Body of pancreas (tissue), 4 donors: ENCODE measurements at places on chromosomes 16 and 17. TPM values are rescaled to one million over a fixed set of nuclear protein-coding genes. Genes with fewer than 3 reads are reported as not detected.
A peak's percentile ranks its signal among the peaks of the same experiment; 100 is the strongest.

IRX5 gene
- total RNA-seq = 0.26 TPM

PRAC1 gene
- total RNA-seq = not detected

DNA sequence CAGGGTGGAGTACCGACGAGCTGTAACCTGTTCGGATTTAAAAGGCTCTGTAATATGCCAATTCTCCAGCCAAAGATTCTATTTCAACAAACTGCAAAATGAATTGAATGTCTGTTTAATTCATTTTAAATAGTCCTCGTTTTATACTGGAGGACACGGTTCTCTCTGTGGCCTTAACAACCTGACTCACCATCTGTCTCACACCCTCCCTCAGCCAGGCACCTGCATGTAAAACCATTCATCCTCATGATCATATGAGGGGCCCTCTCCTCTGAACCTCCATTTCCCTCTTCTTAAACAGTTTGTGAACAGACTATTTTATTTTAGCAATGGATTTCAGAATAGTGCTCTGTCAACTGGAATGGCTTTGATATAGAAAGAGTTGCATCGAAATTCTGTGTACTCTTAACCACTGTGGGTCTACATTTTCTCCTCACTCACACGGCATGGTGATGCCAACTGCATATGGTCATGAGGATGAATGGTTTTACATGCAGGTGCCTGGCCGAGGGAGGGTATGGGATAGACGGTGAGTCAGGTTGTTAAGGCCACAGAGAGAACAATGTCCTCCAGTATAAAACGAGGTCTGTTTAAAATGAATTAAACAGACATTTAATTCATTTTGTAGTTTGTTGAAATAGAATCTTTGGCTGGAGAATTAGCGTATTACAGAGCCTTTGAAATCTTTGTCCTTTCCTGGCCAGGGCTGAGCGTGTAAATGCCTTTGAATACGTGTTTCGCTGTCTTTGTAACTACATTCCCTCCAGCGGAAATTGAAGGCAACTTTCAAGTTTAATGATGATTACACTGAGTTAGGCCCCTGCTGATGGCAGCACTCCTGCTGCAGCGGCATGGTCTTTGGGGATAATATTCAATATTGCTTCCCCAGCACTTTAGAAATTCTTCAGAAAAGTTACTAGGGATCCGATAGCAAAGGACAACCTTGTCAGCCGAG lies 329.6 kb downstream of the SNX29 start:
- no peak overlapping the region for H3K4me3 ChIP-seq
- no peaks in the 10 kb centered on the region for H3K36me3 ChIP-seq
- no peaks in the 10 kb centered on the region for H3K27me3 ChIP-seq
- DNase-seq = no peak
- H3K27ac ChIP-seq = no peak overlapping the region
- no peaks in the 10 kb centered on the region for H3K4me1 ChIP-seq

DNA sequence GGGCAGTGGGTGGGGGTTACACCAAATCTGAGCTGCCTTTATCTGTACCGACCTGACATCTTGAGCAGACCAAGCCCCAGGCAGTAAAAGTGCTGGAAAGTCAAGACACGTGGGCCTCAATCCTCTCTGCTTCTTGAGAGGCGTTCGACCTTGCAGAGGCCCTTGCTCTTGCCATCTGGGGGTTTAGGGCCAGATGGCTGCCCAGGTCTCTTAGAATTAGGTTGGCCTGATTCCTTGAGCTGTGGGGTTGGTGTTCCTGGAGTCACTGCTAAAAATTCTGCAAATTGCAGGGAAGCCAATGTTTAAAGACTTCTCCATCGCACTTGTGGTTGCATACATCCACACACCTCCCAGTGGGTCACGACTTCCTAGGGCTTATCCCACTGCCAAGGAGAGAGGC lies 238.2 kb upstream of the ASIC2 start:
- no peaks in the 10 kb centered on the region for H3K4me1 ChIP-seq
- H3K27ac ChIP-seq = no peak overlapping the region
- H3K36me3 ChIP-seq = no peaks in the 10 kb centered on the region
- no peaks in the 10 kb centered on the region for H3K27me3 ChIP-seq
- no peak overlapping the region for H3K4me3 ChIP-seq
- no peak for DNase-seq

DNA sequence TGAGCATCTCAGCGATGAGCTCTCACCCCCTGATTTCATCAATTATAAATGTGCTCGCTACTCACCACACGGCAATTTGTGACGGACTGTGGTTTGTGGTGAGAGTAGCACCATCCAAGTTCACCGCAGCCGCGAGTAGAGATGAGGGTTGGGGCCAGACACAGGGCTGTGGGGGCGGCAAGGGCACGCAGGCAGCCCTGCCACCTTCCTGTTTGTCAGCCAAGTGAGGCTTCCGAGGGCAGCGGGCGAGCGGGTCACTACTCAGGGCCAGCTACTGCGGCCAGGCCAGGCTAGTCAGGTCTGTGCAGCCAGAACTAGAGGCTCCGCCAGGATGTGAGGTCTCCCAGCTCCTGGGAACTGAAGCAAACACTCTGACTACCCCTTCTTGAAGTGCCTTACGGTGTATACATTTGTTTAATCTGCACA lies 39.6 kb upstream of the MEOX1 start:
- no peaks in the 10 kb centered on the region for H3K27me3 ChIP-seq
- DNase-seq = no peak
- no peaks in the 10 kb centered on the region for H3K36me3 ChIP-seq
- no peak overlapping the region for H3K27ac ChIP-seq
- H3K4me1 ChIP-seq = peaks cover 5% of the 10 kb centered on the region
- no peak overlapping the region for H3K4me3 ChIP-seq

DNA sequence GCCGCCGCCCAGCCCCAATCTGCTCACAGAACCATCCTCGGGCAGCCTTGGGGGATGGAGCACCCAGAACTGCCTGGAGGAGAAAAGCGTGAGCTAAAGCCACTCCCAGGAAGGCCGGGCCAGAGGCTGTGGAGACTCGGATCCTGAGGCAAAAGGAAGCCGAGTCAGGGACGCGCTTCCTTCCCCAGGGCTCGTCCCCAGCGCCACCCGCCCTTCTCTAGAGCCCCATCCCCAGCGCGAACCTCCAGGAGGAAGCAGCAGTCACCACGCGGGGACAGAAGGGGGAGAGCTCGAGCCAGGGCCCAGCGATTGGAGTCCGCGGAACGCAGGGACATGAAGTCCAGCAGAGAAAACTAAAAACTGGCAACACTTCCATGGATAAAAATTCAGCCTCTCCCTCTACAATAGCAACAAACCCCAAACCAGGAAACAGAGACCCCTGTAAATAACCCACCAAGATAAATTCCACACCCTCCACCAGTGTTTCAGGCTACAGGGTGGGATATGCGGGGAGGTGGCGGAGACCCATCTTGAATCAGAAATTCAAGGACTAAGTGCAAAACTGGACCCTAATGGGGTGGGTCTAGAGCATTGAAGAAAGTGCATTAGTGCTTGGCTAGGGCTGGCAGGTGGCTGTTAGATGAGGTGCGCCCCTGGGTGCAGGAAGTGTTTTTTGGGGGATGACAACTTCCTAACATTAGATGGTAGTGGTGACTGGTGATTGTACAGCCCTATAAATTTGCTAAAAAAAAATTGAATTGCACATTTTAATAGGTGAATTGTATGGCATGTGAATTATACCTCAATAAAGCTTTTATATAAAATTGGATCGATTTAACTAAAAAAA lies 116.1 kb upstream of the METRNL start:
- no peaks in the 10 kb centered on the region for H3K27me3 ChIP-seq
- H3K4me3 ChIP-seq = no peak overlapping the region
- H3K27ac ChIP-seq = no peak overlapping the region
- H3K36me3 ChIP-seq = no peaks in the 10 kb centered on the region
- DNase-seq = peak; percentile 72
- H3K4me1 ChIP-seq = peaks cover 4% of the 10 kb centered on the region

DNA sequence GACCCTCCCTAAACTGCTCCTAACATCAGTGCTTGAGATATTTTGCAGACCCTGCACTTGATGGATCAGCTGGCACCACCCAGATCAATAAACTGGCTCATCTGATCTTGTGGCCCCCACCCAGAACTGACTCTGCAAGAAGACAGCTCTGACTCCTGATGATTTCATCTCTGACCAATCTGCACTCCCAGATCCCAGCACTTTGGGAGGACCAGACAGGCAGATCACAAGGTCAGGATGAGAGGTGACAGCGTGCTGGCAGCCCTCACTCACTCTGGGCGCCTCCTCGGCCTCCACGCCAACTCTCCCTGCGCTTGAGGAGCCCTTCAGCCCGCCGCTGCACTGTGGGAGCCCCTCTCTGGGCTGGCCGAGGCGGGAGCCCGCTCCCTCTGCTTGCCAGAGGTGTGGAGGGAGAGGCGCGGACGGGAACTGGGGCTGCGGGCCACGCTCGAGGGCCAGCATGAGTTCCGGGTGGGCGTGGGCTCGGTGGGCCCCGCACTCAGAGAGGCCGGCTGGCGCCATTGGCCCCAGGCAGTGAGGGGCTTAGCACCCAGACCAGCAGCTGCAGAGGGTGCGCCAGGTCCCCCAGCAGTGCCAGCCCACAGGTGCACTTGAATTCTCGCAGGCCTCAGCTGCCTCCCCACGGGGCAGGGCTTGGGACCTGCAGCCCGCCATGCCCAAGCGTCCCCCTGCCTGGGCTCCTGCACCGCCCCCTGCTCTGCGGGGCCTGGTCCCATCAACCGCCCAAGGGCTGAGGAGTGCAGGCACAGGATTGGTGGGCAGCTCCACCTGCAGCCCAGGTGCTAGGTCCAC lies 2.4 kb upstream of the C16orf54 start:
- H3K4me3 ChIP-seq = no peak overlapping the region
- no peaks in the 10 kb centered on the region for H3K4me1 ChIP-seq
- H3K27me3 ChIP-seq = no peaks in the 10 kb centered on the region

DNA sequence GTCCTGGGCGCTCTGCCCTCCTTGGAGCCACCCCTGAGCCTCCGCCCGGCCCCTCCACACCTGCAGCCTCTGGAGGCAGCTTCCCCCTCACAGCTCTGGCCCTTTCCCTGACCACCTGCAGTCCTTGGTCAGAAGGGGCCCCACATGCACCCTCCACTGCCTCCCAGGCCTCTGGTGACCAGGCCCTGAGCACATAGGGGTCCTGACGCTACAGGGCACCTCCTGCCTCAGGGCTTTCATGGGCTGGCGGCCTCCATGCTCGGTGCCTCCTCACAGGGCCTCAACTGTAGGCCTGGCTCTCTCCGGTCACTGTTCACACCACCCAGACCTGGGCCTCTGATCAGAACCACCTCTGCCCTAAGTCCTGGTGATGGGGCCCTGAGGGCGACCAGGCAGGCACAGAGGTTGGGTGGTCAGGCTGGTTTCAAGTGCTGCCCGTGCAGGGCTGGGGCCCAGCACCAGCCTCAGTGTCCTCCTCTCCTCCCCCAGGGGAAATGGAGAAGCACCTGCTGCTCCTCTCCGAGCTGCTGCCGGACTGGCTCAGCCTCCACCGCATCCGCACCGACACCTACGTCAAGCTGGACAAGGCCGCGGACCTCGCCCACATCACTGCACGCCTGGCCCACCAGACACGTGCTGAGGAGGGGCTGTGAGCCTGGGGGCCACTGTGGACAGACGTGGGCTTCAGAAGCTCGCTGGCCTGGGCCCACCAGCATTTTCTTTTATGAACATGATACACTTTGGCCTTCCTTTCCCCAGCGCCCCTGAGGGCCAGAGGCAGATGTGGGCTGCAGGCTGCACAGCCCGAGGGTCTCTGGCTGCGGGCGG lies 3.9 kb downstream of the APRT start:
- peaks cover 54% of the 10 kb centered on the region for H3K4me1 ChIP-seq
- no peaks in the 10 kb centered on the region for H3K36me3 ChIP-seq
- no peak for DNase-seq
- H3K27me3 ChIP-seq = no peaks in the 10 kb centered on the region
- no peak overlapping the region for H3K4me3 ChIP-seq
